Stimulated activated CD8-positive, alpha-beta memory T cell treated with anti-CD3 and anti-CD28 coated beads, Interleukin-15, amount 100 ng/mL, for 24 hours (primary cell): ENCODE measurements at places on chromosomes 2 and 18.

GRCh38 chr2:105777031-105777482 is 32.3 kb downstream of the NCK2 start:
- no peak for DNase-seq

- DNase-seq, result no peak
Observed at GRCh38 chr2:8796878-8797550, 40.4 kb downstream of the KIDINS220 start.

DNA sequence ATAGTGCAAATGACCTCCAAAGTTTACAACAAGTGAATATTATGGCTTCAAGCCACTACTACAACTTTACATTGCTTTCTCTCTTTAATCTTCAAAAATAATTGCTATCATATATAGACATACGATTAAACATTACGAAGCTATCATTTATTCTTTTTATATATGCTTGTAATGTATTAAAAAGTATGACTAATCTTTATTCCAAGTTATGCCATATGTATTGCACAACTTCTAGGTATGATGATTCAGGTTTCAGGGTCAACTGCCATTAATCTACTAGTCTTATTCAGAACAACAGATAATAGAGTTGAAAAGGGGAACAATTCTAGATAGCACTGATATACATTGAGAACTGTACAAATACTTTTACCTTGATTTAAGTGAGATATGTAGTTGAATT is 506.2 kb upstream of the TMEFF2 start:
- DNase-seq, result no peak

DNA sequence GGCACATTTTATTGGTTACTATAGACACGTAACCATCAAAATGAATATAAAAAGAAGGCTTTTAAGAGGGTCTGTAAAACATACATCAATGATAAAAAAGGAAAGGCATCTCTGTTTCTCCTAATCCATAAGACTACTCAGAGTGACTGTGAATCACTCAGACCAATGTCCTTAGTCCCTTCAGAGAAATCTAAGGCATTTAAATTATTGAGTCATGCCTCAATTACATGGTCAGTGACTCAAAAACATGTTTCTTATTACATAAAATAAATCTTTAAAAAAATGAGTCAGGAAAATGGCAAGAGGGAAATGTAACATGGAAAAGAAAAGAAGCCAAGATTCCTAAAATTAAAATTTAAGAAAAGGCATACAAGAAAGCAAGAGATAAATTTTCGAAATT is 146.6 kb downstream of the ERBB4 start:
- DNase-seq, result no peak

- no peak for DNase-seq
Observed at GRCh38 chr2:12334412-12334966, 382.2 kb upstream of the TRIB2 start.

DNA sequence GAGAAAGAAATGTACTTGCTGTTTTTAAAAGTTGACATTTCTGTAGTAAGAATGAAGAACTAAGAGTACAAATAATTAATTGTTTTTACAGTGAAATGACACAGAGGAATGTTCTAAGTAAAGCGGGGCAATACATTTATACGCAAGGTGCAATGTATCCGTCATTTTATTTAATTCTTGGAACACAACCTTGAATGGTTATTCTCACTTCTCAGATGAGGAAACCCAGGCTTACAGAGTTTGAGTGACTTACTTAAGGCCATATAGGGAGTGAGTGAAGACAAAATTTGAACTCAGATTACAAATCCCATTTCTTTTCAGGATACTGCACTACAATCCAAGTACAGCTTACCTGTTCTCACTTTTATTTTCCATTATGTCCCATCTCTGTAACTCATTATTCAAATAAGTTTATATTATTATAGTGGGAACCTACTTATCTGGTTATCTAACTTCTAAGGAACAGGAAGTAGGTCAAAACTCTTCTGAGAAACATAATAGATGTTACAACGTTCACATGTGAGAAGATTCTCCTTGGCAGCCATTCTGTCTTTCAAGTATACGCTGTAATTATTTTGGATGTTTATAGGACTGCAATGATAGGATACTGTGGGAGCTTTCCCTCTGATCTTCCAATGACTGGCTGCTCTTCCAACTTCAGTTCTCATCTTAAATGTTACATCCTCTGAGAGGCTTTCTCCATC is 12.3 kb upstream of the STK17B start:
- no peak for DNase-seq

- peak; percentile 28 for DNase-seq
Observed at GRCh38 chr2:241950413-241951315, 81.1 kb downstream of the RTP5 start.

DNA sequence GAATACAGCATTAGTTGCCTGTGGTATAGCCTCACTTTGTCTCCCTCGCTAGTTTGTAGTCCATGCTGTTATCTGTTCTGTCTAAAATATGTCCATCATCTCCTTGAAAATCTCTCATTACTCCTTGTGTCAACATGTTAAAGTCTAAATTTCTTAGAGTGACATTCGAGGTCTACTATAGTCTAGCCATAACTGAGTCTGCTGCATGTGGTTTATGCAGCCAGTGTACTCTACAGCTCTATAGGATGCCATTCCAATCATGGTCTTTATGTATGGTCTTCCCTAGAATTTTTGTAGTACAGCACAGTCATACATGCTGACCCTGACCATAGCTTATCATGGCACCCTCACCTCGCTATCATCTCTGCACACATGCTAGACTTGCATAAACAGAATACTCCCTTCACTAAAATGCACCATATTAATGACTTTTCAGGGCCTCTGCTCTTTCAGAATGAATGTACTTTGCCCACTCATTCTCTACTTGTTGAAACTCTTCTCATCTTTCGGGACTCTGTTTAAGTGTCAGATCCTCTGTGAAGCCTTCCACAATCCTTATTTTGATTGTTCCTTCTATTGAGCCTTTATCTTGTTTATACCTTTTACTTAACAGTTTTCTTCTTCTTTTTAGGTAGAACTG is 12.8 kb downstream of the TANK start:
- no peak for DNase-seq

DNA sequence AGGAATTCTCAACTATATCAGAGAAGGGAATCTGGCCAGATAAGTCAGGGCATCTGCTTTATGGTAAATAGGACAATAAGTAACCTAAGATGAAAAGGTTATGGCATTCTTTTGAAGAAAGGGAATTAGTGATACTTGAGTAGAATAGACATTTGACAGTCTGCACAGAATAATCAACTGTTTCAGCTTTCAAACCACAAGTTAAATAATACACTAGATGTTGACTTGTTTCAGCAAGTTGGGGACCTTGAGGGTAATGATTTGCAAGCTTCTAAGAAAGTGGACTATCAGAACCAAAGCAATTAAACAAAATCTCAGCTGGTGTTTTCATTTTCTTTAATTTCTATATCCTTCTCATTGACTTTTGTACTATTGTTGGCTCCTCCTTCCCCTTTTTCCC is 54.5 kb downstream of the SLC39A10 start:
- no peak for DNase-seq

DNA sequence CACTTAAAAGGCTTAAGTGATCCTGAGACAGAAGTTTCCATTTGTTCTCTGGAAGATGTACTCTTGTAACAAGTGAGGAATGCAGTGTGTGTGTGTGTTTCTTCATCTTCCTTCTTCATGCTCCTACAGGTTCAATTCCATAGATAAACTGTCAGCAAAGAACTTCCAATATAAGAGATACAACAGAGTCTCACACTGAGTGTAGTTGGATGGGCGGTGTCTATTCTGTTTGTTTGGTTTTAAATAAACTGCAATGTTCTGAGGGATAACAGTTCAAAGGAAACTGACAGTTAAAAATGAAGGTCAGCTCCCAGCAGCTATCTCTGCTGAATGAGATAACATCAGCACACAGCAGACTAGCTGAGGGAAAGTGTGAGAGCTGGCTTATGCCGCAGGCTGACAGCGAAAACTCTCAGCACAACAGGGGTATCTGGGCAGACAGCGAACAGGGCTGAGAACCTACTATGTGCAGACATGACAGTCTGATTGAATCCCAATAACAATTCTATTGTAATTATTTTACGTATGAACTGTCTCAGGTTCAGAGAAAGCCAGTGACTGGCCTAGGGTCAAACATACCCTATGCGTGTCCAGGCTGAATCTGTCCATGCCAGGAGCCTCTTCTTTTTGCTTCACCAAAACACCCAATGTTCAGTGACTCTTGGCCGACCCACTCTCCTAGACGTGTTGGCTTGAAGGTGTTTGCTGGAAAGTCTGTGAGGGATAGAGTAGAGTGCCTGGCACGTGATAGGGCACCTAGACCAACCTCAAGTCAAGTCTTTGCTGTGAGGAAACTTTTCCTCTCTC is 201.9 kb upstream of the TRIB2 start:
- no peak for DNase-seq

DNA sequence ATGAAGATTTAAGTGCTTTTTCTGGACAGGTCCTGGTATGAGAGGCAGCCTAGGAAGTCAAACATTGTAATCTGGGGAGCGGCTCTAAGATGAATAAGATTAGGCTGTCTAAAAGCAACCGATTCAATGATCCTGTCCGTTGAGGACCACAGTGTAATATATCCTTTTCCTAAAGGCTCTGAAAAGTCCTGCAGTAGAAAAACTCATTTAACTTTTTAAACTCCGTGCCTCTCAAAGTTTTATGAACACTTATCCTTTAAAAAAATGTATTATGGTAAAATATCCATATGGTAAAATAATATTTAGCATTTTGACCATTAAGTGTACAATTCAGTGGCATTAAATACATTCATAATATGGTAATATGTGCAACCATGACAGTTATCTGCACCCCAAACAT is 39.8 kb downstream of the ATOH8 start:
- no peak for DNase-seq

GRCh38 chr2:26488463-26489212 is 10.7 kb upstream of the OTOF start:
- no peak for DNase-seq

GRCh38 chr18:24197412-24197811 is 58.5 kb downstream of the CABYR start:
- DNase-seq, result no peak

- no peak for DNase-seq
Observed at GRCh38 chr18:48678237-48679115, 139.6 kb downstream of the CTIF start.

DNA sequence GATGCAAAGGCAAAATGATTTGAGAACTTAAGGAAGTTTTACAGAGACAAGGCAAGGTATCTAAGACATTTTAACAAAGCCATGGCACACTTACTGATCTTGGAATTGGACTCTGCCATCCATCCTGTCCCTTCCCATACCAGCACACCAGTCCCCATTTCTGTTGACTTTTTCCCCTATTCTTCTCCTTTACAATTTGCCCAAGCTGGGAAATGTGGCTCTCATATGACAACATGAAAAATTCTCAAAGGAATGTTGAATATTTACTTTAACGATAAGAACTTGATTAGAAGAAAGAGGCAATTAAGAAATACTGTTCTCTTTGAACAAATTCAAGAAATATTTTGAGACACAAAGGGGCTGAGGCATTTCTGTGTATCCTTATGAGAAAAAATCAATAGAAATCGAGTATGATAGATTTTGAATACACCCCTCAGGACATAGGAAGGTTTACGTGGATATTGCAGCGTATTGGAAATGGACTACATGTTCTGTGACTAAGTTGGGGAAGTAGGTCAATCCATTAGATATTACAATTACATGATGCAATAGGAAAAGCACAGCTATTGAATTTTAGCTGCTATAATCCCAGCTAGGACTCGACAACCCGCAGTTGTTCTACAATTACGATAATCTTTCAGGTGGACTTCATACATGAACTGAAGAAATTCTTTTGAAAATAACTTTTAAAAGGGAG is 201.6 kb downstream of the TRIB2 start:
- no peak for DNase-seq

- no peak for DNase-seq
Observed at GRCh38 chr18:47605093-47605492, 325.4 kb downstream of the SMAD2 start.

DNA sequence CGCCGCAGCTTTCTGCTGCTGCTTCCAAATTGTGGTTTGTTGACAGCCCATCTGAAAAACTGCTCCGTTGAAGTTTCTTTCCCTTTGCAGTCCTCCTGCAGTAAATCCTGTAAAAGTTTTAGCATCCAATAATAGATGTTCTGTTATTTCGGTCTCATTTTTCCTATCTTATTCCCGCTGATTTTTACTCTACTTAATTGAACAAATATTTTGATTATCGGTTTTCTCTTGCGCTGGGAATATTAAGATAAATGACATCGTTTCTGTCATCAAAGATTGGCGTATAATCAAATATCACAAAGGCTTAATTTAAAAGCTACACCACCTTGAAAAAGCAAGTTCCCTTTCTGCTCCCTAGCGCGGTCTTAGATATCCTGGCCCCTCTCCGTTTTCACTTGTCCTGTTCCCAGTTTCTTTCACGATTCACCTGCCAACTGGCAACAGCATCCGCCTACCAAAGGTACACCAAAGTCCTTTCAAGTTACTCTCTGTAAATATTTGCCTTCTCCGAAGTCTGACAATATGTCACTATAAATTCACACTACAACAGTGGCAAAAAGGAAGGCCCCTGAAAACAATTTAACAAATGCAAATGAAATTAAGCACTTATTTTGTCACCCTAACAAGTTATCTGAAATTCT is 1.0 kb upstream of the STRN start:
- no peak for DNase-seq

- DNase-seq, result no peak
Observed at GRCh38 chr2:179818546-179818945, 42.9 kb downstream of the ZNF385B start.

GRCh38 chr2:109218087-109218791 is 89.2 kb downstream of the SH3RF3 start:
- no peak for DNase-seq

DNA sequence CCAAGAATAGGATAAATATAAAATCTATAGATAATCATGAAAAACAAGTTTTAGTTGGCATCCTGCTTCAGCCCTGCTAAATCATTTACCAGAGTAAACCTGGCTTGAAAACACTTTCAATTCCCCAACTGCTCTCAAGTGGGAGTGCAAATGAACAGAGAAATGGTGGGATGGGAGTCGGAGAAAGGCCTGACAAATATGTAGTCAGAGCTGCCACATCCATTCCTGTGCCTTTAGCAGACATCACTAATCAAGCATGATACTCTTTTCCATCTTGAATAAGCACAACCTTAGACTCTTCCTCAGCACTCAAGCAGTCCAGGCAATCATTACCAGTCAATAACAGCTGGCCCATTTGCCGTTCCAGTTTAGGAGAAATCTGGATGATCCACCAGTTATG is 101.3 kb downstream of the ANKRD44 start:
- no peak for DNase-seq

- DNase-seq, result no peak
Observed at GRCh38 chr2:157336137-157337010, 10.8 kb upstream of the ERMN start.

- no peak for DNase-seq
Observed at GRCh38 chr18:31057917-31058316, 15.4 kb upstream of the DSC3 start.

DNA sequence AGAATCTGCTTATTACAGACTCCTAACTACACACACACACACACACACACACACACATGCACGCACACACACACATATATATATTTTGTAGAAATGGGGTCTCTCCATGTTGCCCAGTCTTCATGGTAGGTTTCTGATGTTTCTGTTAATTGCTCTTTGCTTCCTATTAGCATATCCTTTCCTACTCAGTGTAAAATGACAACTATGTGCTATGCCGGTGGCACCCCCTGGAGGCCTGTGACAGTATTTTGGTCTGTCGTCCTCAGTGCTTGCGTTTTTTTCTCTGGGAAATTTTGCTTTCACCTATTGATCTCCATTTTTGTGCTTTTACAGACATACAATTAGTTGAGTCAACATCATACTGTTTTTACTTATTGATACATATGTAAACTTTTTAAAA is 322.1 kb downstream of the LRRTM1 start:
- no peak for DNase-seq

- no peak for DNase-seq
Observed at GRCh38 chr2:622357-622756, 54.8 kb downstream of the TMEM18 start.
